ENCODE measurements at places on chromosomes 5 and 9. TPM values are rescaled to one million over a fixed set of nuclear protein-coding genes. Genes with fewer than 3 reads are reported as not detected.

The ZNF483 gene
- 1.5 TPM for polyA plus RNA-seq

The GLRA1 gene
- not detected for polyA plus RNA-seq

The FAM153A gene
- 0.49 TPM for polyA plus RNA-seq

- no peak for DNase-seq
These were observed 93.1 kb downstream of the PCDH1 start for GRCh38 chr5:141785135-141785534.

DNA sequence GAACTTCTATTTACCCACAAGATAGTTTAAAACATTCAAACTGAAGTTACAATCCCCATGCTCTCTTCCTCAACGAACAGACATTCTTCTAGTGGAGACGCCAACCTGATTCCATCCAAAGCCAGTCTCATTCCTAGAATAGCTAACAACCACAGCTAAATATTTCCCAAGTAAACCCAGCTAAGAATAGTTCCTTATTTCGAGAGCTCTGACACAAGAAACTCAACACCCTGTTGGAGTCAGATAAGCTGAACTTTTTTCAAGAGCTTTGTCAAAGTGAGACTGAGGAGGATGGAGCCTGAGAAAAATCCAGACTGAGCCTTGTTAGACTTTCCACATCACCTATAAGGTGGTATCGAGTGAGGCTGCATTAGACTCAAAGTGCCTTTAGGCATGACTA lies 56.7 kb upstream of the RPS23 start:
- DNase-seq, result no peak

DNA sequence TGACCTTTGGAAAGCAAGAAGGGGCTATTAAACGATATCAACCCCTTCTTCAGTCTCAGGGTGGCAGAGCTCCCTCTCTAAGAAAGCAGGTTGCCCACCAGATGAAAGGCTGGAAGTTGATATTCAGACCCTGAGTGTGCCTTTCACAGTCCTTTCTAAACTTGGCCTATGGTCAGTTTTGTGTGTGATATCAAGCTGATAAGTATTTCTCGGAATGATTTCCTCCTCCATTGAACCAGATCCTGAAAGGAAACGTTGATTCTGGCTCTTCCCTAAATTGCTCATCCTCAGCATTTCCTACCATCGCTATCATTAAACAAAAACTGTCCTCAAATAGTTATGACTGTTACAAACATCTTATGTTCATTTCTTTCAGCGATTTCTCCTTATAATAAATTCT lies 130.4 kb downstream of the CEMIP2 start:
- no peak for DNase-seq
